H1 (cell line): ENCODE measurements at places on chromosomes 5 and 9. TPM values are rescaled to one million over a fixed set of nuclear protein-coding genes. Genes with fewer than 3 reads are reported as not detected.

DNA sequence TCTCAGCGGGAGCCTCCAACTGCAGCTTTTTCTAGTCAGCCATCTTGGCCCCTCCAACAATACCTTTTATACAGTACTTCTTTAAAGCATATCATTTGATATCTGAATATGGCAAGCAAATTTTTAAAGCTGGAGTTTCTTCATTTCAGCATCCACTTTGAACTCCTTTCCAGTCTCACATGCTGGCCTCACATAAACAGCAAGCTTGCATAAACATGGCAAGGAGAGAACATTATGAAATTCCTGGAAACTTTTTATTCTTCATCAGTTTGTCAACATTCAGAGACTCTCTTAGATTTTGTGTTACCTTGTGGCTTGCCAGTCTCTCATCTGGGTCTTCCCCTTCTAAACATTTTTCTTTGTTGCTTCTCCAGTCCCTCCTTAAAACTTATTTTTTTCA, 745.3 kb downstream of the NR2F1-AS1 start:
- no peaks in the 10 kb centered on the region for H3K36me3 ChIP-seq
- H3K27me3 ChIP-seq = no peaks in the 10 kb centered on the region
- H3K27ac ChIP-seq = no peak overlapping the region
- no peaks in the 10 kb centered on the region for H3K4me1 ChIP-seq
- DNase-seq = no peak

GRCh38 chr9:18330401-18331309, 143.3 kb upstream of the ADAMTSL1 start:
- no peak for DNase-seq
- peaks cover 2% of the 10 kb centered on the region for H3K4me1 ChIP-seq
- no peak overlapping the region for H3K4me3 ChIP-seq
- no peak overlapping the region for H3K27ac ChIP-seq
- H3K27me3 ChIP-seq = no peaks in the 10 kb centered on the region
- no peaks in the 10 kb centered on the region for H3K36me3 ChIP-seq

- peaks cover 4% of the 10 kb centered on the region; the same call in 1 of the 2 replicates for H3K4me1 ChIP-seq
- H3K27ac ChIP-seq = no peak overlapping the region
- H3K4me3 ChIP-seq = no peak overlapping the region
- DNase-seq = peak; percentile 46
- H3K27me3 ChIP-seq = no peaks in the 10 kb centered on the region
These were observed 265.5 kb upstream of the ADAMTSL1 start for GRCh38 chr9:18208166-18209059.

GRCh38 chr5:24497591-24498157, 147.1 kb downstream of the CDH10 start:
- no peak overlapping the region for H3K27ac ChIP-seq
- no peak overlapping the region for H3K4me3 ChIP-seq
- no peaks in the 10 kb centered on the region for H3K27me3 ChIP-seq
- H3K4me1 ChIP-seq = no peaks in the 10 kb centered on the region
- no peak for DNase-seq

The IARS1 gene
- 224 and 243 TPM in 2 replicates for total RNA-seq

DNA sequence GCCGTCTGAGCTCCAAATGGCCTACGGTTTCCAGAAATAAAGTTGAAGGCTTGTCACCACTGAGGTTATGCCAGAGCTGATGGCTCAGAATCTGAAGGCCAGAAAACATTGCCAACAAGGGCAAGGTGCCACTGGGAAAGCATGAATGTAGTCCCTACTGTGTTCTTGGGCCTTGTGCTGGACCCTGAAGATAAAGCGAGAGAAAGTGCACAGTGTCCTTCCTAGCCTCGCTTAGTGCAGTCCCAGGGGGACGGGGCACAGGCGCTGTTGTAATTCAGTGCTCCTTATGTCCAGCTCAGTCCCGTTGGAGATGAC, 84.5 kb downstream of the NDFIP1 start:
- no peak overlapping the region for H3K4me3 ChIP-seq
- H3K27ac ChIP-seq = no peak overlapping the region
- peaks cover 3% of the 10 kb centered on the region for H3K4me1 ChIP-seq
- no peaks in the 10 kb centered on the region for H3K27me3 ChIP-seq

The GABBR2 gene
- total RNA-seq = 1.2 and 1.5 TPM in 2 replicates

DNA sequence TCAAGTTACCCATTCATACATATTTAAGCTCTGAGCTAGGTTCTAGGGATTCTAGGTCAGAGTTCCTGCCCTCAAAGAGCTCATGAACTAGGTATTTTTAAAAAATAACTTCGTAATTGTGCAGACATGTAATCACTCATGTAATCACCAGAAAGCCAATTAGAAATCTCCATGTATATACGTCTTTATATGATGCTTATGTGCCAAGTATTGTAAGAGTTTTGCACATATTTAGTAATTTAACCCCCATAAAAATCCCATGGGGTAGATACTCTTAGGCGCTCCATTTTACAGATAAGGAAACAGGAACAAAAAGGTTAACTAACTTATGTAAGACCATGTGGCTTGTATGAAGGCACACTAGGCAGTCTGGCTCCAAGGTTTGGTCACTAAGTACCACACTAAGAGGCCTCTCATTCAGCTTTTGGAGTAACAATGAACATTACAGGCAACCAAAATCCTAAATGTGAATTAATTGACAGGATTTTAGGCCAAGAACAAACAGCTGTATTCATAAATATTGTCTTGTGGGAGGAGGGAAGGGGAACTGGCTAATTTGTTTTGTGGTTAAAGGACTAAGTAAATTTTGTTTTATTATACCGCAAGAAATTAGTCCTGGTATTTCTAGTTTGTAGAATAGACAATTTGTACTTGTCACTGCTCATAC, 1.7 kb upstream of the OTULINL start:
- no peaks in the 10 kb centered on the region for H3K36me3 ChIP-seq
- H3K27ac ChIP-seq = no peak overlapping the region
- no peak overlapping the region for H3K4me3 ChIP-seq
- peaks cover 11% of the 10 kb centered on the region for H3K27me3 ChIP-seq
- H3K4me1 ChIP-seq = no peaks in the 10 kb centered on the region

The ANKRD31 gene
- total RNA-seq = 0.06 and 0.27 TPM in 2 replicates

GRCh38 chr5:133783481-133783880, 171.1 kb upstream of the FSTL4 start:
- H3K4me1 ChIP-seq = no peaks in the 10 kb centered on the region
- DNase-seq = no peak
- H3K4me3 ChIP-seq = no peak overlapping the region
- H3K27me3 ChIP-seq = no peaks in the 10 kb centered on the region
- H3K36me3 ChIP-seq = no peaks in the 10 kb centered on the region
- H3K27ac ChIP-seq = no peak overlapping the region

The WDR38 gene
- total RNA-seq = not detected in 2 replicates

- no peak overlapping the region for H3K4me3 ChIP-seq
- no peak for DNase-seq
- H3K4me1 ChIP-seq = no peaks in the 10 kb centered on the region
- no peak overlapping the region for H3K27ac ChIP-seq
- H3K36me3 ChIP-seq = no peaks in the 10 kb centered on the region
These were observed 59.1 kb downstream of the C9orf152 start for GRCh38 chr9:110148891-110149290.

The KCNV2 gene
- not detected in 2 replicates for total RNA-seq

GRCh38 chr5:132447196-132447595, 43.4 kb downstream of the IRF1 start:
- no peak overlapping the region for H3K27ac ChIP-seq
- H3K4me3 ChIP-seq = no peak overlapping the region

The CHSY3 gene
- 1.4 and 1.8 TPM in 2 replicates for total RNA-seq

DNA sequence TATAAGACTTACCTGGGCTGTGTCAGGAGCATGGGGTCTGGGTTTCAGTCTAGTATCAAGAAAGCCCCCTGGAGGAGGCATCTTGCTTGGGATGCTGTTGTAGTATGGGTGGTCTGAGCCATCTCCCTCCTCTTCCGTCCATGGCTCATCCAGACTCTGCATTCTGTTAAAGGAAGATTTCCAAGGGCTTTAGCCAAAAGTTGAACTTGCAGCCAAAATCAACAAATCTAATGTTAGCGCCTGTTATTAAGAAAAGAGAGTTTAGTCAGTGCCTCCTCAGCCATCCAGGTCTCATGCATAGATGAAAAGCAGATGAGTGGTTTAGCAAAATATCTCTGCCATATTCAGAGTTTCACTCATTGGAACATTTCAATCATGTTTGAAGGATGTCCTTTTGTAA, 55.6 kb downstream of the S1PR3 start:
- H3K27me3 ChIP-seq = no peaks in the 10 kb centered on the region
- DNase-seq = no peak
- H3K4me1 ChIP-seq = no peaks in the 10 kb centered on the region
- H3K27ac ChIP-seq = no peak overlapping the region
- no peaks in the 10 kb centered on the region for H3K36me3 ChIP-seq
- no peak overlapping the region for H3K4me3 ChIP-seq

DNA sequence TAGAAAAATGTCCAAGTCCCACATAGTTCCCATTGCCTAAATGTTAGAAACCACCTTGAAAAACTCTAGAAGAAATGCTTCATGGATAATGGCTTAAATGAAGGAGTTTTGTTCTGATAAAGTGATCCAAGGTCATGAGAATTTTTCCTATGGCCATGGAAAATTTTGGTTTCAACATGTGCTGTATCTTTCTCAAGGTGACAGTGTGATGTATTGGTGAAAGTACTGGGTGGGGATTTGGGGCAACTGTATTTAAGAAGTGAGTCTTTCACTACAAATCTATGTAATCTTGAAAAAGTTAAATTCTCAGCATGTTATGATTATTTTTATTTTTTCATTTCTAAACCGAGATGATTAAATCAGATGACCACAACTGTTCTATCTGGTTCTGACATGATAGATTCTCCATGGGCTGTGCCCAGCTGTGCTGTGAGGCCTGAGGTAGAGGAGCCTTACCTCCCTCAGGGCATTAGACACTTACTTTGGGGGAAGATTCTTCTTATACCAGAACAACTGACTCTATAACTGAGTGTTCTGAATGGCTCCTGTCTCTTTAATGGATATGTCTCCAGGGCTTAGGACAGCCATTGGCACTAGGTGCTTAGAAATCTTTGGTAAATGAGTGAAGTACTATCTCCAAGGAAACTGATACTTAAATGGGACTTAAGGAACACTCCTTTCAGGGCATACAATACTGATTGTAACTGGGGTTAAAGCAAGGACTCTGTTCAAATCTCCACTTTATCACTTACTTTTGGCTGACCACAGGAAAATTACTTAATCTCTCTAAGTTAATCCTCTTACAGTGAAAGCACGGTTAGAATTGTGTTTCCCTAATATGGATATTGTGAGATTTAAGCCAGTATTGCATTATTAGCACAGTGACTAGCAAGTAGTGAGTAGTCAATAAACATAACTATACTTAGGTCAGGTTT, 397.4 kb upstream of the MEF2C start:
- H3K27ac ChIP-seq = no peak overlapping the region
- no peaks in the 10 kb centered on the region for H3K36me3 ChIP-seq
- no peak for DNase-seq

- no peaks in the 10 kb centered on the region for H3K27me3 ChIP-seq
- no peak overlapping the region for H3K27ac ChIP-seq
- H3K36me3 ChIP-seq = no peaks in the 10 kb centered on the region
- no peak for DNase-seq
- H3K4me1 ChIP-seq = peaks cover 4% of the 10 kb centered on the region; the same call in 1 of the 2 replicates
These were observed 936.7 kb upstream of the CTNND2 start for GRCh38 chr5:12840972-12841371.

DNA sequence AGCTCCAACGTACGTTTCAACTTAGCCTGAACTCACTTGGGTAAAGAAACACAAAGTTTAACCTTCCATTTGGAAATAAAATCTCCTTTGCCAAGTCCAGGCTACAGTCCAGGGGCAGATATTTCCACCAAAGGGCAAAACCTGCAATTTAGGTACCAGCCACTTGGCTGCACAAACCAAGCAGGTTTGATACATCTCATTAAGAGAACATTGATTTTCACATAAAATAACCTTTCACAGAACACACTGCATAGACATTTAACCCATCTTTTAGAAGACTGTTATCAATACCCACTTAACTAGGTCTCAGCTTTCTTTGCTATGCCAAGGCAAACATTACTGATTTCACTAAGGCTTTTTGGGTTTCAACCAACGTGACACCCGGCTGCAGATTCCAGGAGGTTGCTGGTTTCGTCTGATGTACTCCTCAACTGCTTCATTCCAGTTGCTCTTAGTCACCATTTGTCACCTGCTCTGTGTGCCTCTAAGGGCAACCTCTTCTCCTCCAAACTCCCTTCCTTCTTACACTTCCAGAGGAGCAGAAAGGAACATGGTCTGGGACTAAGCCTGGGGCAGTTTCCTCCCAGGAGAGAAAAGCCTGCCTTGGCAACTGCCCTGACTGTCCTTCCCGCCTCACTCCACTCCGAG, 67.1 kb downstream of the EPB41L4B start:
- peaks cover 3% of the 10 kb centered on the region for H3K4me1 ChIP-seq
- H3K27ac ChIP-seq = no peak overlapping the region
- no peak overlapping the region for H3K4me3 ChIP-seq
- H3K27me3 ChIP-seq = no peaks in the 10 kb centered on the region
- no peak for DNase-seq
- no peaks in the 10 kb centered on the region; the same call in 1 of the 2 replicates for H3K36me3 ChIP-seq

The PCSK5 gene
- 10.1 and 10.7 TPM in 2 replicates for total RNA-seq

- peaks cover 28% of the 10 kb centered on the region for H3K27me3 ChIP-seq
- H3K4me3 ChIP-seq = no peak overlapping the region
- H3K27ac ChIP-seq = no peak overlapping the region
- DNase-seq = no peak
These were observed 4.2 kb downstream of the KCNIP1 start for GRCh38 chr5:170508036-170508435.

GRCh38 chr9:33742519-33742918, 52.8 kb upstream of the PRSS3 start:
- no peak for DNase-seq
- H3K4me1 ChIP-seq = no peaks in the 10 kb centered on the region
- H3K36me3 ChIP-seq = no peaks in the 10 kb centered on the region
- no peak overlapping the region for H3K4me3 ChIP-seq
- no peaks in the 10 kb centered on the region for H3K27me3 ChIP-seq
- H3K27ac ChIP-seq = no peak overlapping the region

The SPINK7 gene
- not detected in 2 replicates for total RNA-seq

GRCh38 chr5:6705088-6705487, 8.1 kb upstream of the TENT4A start:
- no peaks in the 10 kb centered on the region for H3K27me3 ChIP-seq
- DNase-seq = no peak
- no peak overlapping the region for H3K4me3 ChIP-seq
- peaks cover 12% of the 10 kb centered on the region; the same call in 1 of the 2 replicates for H3K4me1 ChIP-seq

DNA sequence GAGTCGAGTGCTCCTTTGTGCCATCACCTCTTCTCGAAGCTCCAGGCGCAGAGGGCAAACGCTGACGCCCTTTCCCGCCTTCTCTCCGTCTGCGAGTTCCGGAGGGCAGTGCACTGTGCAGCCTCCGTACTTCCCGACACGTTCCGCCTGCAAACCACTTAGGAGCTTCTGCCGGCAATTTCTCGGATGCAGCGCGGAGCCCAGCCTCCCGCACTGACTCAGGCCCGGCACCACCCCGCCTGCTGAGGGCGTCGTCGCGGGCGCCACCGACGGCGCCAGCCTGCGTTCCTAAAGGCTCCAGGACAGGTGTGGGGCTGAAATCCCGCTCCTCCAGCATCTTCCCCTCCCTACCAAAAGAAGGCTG, 9.3 kb upstream of the TRIM36 start:
- no peak overlapping the region for H3K27ac ChIP-seq
- no peaks in the 10 kb centered on the region for H3K36me3 ChIP-seq
- H3K27me3 ChIP-seq = peaks cover 47% of the 10 kb centered on the region
- H3K4me1 ChIP-seq = peaks cover 3% of the 10 kb centered on the region
- peak overlapping the region; percentile 52 for H3K4me3 ChIP-seq
- no peak for DNase-seq

- peaks cover 24% of the 10 kb centered on the region for H3K4me1 ChIP-seq
- DNase-seq = peak; percentile 69
- H3K27ac ChIP-seq = peak overlapping the region; percentile 62; the same call in 1 of the 2 replicates
- no peaks in the 10 kb centered on the region for H3K36me3 ChIP-seq
- H3K27me3 ChIP-seq = no peaks in the 10 kb centered on the region
- H3K4me3 ChIP-seq = no peak overlapping the region
These were observed 40.4 kb downstream of the SAR1B start for GRCh38 chr5:134592141-134592746.
